ENCODE measurements at places on chromosomes 13 and 19.

DNA sequence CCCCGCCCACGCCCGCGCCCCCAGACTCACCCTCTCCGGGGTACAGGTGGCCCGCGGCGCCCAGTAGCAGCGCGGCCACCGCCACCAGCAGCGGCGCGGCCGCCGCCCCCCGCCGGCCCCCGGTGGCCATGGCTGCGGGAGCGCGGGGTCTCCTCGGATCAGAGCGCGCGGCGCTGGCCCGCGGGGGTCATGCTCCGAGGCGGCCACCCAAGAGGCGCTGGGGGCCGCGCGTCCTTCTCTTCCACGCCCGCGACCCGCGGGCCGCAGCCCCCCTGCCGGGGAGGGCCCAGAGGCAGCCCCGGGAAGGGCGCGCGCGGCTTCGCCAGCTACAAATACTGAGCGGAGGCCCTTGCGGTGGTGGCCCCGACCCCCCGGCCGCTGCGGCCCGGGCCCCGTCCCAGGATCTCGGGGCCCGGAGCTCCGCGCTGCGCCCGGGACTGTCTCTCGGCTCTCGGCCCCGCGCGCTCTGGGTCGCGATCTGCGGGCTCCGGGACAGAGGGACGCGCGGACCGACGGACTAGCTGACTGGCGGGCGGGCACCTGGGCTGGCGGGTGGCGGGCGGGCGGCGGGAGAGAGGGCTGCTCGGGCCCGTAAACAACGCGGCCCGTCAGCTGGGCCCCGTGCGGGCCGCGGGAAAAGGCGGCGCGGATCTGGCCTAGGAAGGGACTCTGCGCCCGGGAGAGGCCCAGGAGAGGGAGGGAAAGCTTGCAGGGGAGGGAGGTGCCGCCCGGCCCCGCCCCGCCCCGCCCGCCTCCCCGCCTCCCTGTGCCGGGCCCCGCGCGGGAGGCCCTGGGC lies at the start of gene INSR:
Gene INSR (minus strand): TSS at position 653 of the 796 bp plus-strand sequence. CDS start 523 bp downstream, at position 130.
- peak; percentile 31 for DNase-seq

- DNase-seq = no peak
These were observed at the start of gene HIF3A for GRCh38 chr19:46296722-46297461. Gene HIF3A (plus strand): TSS chr19:46297042. CDS start chr19:46297077, 35 bp downstream.

- peak; percentile 96 for DNase-seq
These were observed 7.8 kb upstream of the HIF3A start for GRCh38 chr19:46288896-46289588.

DNA sequence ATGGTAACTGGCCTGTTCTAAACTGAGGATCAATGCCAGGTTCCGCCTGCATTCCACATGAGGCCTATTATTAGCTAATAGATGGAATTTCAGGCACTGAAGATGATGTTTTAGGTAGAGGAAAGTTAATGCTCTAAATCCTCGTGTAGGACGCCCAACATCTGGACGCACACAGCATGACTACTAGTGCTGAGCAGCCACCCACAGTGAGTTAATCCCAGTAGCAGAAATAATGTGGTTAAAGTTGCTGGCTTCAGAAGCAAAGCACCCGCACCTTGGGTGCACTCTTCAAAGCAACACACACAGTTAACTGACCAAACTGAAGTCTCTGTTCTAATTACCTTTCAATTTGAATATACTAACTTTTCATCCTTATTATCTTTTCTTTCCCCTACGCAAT lies 150.6 kb downstream of the DIAPH3 start:
- DNase-seq = no peak

GRCh38 chr19:43638995-43639518 lies 593 bp downstream of the CADM4 start:
- DNase-seq = no peak

GRCh38 chr19:18293642-18294466 lies 12.4 kb upstream of the JUND start:
- DNase-seq = no peak

DNA sequence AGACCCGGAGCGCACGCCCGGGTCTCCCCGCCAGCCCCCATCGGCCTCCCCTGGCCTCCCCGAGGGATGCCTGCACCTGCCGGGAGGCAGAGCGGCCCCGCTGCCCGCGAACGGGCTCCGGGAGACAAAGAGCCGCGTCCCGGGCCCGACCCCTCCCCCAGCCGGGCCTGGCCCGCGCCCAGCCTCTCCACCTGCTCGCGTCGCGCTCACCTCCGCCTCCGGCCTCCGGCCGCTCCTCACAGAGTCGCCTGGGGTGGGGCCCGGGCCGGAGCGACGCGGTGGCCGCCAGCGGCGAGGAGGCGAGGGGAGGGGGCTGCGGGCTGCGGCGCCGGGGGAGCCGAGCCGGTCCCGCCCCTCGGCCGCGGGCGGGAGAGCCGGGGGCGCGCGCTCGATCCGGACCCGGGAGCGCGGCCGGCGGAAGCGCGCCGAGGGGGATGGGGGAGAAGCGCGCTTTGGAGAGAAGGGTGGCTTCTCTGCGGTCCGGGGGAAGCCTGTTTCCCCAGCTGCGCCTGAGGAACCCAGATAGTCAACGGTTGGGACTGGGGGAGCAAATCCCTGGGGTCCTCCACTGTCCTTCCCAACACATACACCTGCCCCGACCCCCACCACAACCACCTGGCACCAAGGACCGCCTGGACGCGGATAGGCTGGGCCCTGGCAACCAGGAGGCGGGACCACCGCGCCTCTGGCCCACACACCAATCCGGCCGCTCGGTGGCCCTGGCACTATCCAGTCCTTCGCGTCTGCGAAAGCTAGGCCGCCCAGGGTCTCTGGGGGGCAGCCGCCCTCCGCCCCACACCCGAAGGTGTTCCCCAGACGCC lies at the start of gene PRR36:
Gene PRR36 (minus strand): TSS at position 315 of the 821 bp plus-strand sequence. CDS start 701 bp downstream, outside the sequence.
- DNase-seq = no peak

GRCh38 chr19:19460761-19461265 lies 54.5 kb downstream of the TSSK6 start:
- DNase-seq = no peak

GRCh38 chr19:4866595-4867424 lies 657 bp downstream of the PLIN3 start:
- no peak for DNase-seq

DNA sequence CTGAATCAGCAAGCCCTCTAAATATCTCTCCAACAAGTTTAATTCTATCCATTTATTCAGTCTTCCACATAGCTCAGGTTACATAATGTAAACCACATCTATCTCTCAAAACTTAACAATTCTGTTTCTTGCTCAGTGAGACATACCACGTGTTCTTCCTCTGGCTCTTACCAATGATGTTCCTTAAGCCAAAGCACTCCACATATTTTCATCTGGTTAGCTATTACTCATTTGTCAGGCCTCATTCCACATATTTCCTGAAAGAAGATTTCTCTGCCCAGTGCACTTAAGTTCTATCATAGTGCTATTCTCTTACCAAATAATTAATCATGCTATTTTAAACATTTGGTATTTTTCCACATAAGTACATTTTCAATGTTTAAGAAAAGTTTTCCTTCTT lies 403.3 kb upstream of the ATXN8OS start:
- peak; percentile 5 for DNase-seq

DNA sequence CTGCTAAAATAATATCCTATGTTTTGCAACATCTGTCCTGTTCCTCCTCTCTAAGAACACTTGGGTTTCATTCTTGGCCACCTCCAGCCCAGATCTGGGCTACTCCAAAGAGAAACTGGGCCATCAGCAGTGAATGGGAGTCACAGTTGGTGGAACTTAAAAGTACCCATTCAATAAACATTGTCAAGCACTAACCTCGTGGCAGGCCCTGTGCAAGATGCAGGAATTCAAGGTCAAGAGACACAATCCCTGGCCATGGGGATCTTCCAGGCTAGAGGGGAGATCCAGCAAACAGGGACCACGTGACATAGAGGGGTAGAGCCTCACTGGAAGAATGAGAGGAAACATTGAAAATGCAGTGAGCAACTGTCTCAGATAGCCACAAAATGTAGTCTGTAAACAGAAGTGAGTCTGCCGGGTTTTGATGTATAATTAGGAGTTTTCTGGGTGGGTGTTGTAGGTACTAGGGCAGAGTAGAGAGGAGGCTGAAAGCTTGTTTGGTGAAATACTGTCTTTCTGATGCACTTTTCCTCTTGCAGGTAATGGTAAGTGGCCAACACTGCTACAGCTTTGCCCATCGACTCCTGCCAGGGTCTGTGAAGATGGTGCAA lies 14.8 kb upstream of the EID2 start:
- no peak for DNase-seq

DNA sequence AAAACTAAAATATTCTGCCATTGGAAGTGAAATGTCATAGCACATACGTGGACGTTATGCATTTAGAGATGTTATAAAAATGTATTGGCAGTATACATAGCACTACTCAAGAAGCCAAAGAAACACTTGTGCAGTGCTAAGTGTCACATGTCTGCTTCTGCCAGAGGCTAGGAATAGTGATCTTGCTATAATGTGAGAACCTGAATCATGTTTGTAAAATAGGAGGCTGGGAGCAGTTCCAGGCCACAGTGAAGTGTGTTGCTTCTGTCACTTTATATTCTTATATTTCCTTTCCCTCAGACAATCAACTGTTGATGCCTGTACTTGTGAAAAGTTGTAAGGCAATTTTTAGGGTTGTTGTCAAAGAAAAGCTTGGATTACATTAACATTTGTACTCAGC lies 3.4 kb downstream of the TRAPPC2B start:
- no peak for DNase-seq

- no peak for DNase-seq
These were observed 15.3 kb downstream of the ATP7B start for GRCh38 chr13:51995677-51996551.

GRCh38 chr13:111460548-111461444 lies 140.4 kb downstream of the TEX29 start:
- DNase-seq = no peak

GRCh38 chr19:23470873-23471545 lies 75.7 kb upstream of the ZNF91 start:
- no peak for DNase-seq

GRCh38 chr13:113658836-113659235 lies 838 bp upstream of the ATP4B start:
- no peak for DNase-seq

DNA sequence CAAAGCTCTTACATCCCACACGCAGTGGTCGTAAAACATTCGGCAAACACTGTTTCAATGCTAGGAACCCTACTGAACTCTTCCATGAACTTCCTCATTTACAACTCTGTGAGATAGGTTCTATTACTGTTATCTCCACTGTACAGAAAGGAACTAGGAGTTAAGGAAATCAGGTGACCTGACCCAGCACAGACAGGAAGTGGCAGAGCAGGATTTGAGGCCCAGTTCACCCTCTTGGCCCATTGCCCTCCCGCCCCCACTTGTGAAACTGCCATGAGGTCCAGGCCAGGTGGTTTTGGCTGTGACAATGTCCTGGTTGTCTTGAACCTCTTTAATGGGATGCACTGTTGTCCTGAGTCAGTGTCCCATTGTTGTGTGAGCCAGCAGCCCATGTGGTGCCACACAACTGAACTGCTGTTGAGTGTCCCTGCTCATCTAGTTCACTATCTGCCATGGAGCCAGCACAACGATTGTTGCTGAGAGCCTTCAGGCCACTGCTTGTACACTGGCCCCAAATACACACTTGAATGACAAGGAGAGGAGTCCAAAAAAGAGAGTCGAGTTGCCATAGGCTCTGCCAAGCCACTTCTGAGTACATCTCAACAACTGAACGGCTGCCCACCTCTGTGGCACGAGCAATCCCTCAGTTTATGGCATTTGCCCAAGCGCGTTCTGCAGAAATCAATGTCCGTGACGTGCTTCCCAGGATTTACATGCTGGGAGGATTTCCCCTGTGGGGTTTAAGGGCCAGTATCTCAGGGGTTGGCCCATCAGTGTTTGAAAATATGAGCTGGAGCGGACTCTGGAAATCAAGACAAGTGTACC lies 484.6 kb downstream of the TSHZ3 start:
- no peak for DNase-seq

- DNase-seq = no peak
These were observed 24.0 kb upstream of the TBC1D4 start for GRCh38 chr13:75506018-75506417.

DNA sequence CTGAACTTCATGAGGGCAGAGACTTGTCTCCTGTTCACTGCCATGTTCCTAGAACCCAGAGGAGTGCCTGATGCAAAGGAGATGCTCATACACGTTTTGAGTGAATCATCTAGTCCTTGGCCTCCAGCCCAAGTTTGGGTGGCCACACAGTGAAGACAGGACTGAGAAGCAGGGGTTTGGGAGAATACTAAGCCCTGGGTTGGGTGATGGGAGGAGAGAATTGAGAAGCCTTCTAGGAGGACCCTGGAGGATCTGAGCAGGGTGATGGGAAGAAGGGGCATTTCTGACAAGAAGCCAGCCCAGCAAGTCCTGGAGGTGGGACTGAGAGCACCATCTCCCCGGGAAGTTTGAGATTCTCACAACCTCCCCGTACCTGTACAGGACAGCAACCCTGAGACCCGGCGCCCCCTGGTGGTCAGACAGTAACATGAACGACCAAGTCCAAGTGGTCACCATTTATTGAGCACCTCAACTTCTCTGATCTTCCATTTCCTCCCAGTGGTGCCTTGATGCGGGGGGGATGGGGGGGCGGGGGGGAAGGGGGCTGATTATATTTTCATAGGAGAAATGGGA lies 11.0 kb downstream of the CTU1 start:
- DNase-seq = peak; percentile 88

GRCh38 chr19:53123400-53123799 lies 9.3 kb downstream of the ZNF415 start:
- DNase-seq = no peak

- no peak for DNase-seq
These were observed 190.4 kb downstream of the DCLK1 start for GRCh38 chr13:35940734-35941133.

DNA sequence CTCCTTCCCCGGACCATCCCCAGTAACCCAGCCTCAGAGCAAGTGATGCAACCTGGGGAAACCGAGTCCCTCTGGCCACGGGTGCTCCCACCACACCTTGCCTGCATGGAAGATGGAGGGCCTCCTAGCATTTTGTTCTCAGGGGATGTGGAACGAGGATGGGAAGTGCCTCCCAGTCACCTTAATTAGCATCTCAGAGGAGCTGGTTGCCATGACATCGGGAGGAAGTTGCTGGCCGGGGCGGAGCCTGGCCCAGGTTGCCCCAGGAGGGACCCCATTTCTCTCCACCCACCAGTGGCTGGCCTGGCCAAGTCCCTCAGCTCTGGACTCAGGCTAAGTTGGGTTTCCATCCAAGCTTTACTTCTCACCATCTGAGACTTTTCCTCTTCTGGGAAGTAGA lies 24.1 kb upstream of the PTPRS start:
- DNase-seq = no peak

GRCh38 chr19:49636233-49636932 lies 3.6 kb downstream of the RRAS start:
- no peak for DNase-seq

- no peak for DNase-seq
These were observed 72.0 kb upstream of the KCTD15 start for GRCh38 chr19:33724721-33725060.

DNA sequence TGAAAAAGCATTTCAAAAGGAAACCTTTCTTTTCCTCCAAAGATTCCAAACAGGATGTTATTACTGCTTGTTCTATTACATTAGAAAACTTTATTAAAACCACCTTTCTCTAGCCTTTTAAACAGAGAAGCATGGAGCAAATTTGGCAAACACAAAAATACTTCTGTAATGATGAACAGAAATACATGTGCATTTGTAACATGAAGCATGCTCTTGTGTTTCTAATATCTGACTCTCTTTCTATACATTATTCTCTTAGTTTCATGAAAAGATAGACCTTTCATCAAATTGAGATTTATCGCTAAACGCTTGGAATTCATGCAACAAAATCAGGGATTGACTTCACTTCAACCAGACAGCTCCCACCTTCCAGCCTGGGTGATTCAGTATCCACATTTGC lies 152.8 kb upstream of the IRS2 start:
- no peak for DNase-seq

- DNase-seq = peak; percentile 14
These were observed 147.3 kb upstream of the GPC6 start for GRCh38 chr13:93079294-93079693.
